ENCODE measurements at places on chromosomes 2 and 18.

DNA sequence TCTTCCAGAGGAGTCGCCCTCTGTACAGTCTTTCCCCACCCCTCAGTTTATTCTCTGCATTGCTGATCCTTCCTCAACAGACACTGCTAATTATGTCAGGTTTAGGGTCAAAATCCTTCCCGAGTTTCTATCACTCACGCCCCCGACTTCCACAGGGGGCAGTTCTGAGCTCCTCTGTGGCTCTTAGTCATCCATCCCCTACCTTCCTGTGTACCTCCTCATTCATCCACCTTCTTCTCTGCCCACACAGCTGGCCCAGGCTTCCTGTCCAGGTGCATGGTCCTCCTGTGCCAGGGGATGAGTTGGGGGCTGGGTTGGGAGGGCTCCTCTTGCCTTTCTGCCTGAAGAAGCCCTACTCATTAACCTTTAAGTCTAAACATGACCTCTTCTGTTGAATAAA is 202.9 kb downstream of the ARL4C start:
- peak; percentile 14 for DNase-seq

GRCh38 chr2:179429060-179429471 is 164.4 kb upstream of the SESTD1 start:
- no peak for DNase-seq

DNA sequence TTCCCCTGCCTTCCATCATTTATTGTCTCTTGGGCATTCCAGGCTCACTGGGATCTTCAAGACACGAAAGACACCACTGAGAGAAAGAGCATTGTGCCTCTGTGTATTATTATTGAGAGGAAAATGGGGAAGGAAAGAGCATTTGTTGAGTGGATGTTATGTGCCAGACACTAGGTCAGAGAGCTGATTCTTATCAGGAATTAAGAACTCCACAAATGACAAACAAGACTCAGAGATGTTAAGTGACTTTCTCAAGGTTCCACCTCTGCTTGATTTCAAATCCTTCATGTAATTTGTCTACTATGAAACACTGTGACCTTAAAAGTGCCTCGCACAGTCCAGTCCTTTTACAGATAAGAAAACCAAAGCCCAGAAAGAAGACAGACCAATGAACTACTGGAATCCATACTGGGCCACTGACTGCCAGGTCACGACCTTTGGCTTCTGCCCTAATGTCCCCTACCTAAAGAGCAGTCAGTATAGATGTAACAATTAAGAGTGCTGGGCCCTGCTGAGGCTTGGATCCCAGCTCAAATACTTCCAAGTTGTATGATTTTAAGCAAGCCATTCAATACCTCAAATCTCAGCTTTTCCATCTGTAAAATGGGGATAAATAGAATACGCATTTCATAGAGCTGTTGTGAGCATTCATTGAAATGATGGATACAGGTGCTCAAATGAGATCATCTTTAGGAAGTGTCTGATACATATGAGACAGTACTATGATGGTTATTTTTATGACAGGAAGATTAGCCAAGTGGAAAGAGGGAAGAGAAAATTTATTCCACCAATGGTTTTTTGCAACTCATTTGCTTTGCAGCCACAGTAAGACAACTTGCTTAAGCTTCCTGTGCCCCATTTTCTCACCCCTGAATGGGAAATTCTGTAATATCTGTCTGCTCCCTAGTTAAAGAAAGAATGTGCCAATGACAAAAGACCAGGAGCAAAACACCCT is 10.9 kb downstream of the KLF7 start:
- DNase-seq, result no peak

GRCh38 chr18:49178736-49179135 is 228.0 kb upstream of the SMAD7 start:
- peak; percentile 38 for DNase-seq

DNA sequence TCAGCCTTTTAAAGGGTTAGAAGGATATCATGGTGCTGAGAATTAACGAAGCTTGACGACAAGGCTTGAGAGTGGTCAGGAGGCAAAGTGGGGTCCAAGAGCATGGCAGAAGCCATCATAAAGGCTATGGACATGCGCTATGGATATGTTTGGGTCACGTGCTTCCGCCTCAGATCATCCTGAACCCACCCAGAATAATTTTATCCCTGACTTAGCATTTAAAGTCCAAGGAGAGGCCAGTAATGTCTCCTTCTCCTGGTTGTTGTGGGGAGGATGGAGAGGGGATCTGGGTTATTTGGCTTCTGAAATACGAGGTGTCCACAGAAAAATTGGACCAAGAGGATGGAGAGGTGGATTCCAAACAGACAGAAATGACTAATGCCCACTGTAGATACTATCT is 38.8 kb upstream of the RBMS1 start:
- DNase-seq, result no peak

GRCh38 chr2:119240311-119241204 is 16.9 kb downstream of the STEAP3 start:
- no peak for DNase-seq

DNA sequence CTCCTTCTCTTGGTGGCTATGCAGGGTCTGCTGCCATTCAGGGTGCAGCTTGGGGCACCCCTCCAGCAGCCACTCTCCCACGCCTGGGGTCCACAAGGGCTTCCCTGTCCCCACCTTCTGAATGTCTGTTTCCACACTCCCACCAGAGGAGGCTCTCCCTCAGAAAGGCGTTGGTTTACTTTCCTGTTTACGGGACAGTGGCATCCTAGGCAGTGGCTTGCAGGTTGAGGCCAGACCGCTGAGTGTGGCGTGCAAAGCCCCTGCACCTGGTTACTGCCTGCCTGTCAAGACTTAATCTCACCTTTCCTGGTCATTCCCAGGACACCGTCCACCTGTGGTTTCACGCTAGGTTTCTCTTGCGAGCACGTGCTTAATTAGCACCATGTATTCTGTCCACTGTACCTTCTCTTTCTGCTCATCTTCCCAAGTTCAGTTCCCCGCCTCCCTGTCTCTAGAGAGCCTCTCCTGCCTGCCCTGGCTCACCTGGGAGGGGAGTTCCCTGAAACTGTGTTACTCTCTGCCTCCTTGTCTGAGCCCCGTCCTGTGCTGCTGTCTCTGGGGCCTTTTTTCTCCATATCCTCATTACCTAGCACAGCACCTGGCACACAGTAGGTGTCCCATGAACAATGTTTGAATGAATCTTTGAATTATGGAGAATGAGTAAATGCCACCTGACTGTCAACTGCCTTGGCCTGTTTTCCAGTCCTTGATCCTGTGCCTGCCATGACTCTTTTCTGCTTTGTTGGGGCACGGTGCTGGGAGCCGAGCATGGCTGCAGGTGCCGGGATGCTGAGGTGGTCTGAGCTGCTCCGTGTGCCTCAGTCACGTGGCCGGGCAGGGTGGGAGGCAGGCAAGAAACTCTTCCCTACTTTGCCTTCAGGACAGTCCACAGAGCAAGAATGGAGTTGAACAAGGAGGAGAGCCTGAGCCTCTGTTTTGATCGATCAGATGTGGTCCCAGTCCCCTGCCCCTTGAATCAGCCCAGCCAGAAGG is 56.4 kb downstream of the ARHGEF4 start:
- DNase-seq, result no peak

- no peak for DNase-seq
Measured at GRCh38 chr2:123840016-123840415, 185.1 kb upstream of the CNTNAP5 start.

- DNase-seq, result no peak
Measured at GRCh38 chr2:117850015-117850414, 35.5 kb downstream of the DDX18 start.

GRCh38 chr2:239943991-239944631 is 81.0 kb downstream of the NDUFA10 start:
- no peak for DNase-seq

GRCh38 chr2:42859006-42859552 is 66.7 kb upstream of the HAAO start:
- DNase-seq, result peak; percentile 75

DNA sequence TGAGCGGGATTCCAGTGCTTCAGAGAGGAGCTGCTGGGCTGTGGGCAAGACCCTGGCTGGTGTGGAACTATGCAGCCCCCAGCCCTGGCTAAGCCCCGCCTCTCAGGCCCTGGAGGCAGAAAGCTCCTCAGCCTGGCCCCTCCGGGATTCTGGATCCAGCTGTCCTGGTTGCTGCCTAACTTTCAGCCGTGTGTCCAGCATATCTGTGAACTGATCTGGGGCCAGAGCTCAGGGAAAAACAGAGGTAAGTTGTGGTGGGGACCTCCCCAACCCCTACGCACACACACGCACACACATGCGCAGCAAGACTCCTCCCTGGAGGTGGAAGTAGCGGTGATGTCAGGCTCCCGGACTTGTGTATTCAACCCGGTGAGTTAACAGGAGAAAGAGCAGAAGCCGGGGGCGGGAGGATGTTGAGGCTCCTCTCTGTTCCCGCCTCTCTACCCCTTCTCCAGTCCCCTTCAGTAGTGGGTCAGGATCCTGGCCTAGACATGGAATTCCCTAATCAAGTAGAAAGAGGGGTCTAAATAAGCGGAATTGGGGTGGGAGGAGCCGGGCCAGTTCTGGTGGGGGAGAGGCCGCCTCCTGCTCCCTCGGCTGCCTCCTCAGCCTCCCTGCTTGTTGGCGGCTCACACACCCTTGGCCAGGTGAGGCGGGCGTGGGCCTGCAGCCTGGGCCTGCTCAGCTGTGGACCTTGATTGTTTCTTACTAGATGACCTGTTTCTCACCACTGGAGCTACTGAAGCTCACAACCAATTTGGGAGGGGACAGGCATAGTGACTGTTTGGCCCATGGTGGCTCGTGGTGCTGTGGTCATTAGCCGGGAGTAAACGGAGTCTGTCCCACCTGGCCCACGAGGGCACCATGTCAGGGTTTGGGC is 33.4 kb downstream of the SIX2 start:
- DNase-seq, result no peak

DNA sequence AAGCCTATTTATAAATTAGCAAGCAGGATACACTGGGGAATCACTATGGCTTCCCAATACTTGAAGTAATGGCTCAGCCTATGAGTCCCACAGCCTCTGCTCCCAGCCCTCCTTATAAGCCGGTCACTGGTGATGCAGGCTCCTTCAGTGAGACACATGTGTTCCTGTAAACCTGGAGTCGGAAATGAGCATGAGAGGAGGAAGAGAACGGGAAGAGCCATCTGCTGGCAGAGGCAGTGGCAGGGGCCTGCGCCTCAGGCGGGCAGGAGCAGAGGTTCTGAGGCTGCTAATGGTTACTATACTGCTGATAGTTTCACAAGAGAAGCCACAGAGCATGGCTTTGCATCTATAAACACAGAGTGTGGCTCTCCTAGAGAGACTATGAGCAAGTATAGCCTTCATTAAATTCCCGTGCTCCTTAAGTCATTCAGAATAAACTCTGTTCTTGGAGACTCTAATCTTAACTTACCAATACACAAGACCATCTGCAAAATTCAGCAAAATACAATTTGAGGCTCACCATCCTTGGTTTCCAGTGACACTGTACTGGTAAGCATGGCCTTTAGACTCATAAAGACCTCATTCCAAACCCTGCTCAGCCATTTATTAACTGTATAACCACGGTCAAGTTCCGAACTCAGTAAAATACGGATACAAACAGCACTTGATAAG is 63.3 kb downstream of the FBXO15 start:
- DNase-seq, result no peak

- peak; percentile 30 for DNase-seq
Measured at GRCh38 chr18:50853863-50854271, 25.1 kb upstream of the ME2 start.

- DNase-seq, result peak; percentile 57
Measured at GRCh38 chr2:106124905-106125549, 69.1 kb downstream of the UXS1 start.

GRCh38 chr2:149719695-149720094 is 132.1 kb upstream of the MMADHC start:
- no peak for DNase-seq

- peak; percentile 59 for DNase-seq
Measured at GRCh38 chr2:68463287-68463877, 3.7 kb downstream of the FBXO48 start.

- no peak for DNase-seq
Measured at GRCh38 chr2:238100821-238101771, 956 bp downstream of the ESPNL start.

DNA sequence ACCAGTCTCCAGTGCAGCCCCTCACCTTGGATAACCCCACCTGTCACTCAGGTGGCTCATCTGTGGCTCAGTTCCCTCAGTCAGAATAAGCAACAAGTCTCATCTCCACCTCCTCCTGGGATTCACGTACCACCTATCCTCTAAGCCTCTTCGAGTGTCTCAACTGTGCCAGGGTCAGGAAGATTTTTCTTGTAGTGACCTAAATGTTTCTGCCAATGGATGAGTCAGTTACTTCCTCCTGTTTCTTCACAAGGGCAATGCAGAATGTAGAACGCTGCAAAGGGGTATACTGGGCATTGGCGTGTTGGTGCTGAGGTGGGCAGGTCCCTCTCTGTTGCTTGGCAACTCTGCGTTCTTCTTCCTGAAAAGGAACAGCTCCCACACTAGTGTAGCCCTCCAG is 213.3 kb upstream of the CXCR4 start:
- no peak for DNase-seq

- no peak for DNase-seq
Measured at GRCh38 chr2:173968551-173968950, 3.4 kb upstream of the SP3 start.

GRCh38 chr2:73134471-73134870 is 21.7 kb upstream of the RAB11FIP5 start:
- DNase-seq, result no peak

DNA sequence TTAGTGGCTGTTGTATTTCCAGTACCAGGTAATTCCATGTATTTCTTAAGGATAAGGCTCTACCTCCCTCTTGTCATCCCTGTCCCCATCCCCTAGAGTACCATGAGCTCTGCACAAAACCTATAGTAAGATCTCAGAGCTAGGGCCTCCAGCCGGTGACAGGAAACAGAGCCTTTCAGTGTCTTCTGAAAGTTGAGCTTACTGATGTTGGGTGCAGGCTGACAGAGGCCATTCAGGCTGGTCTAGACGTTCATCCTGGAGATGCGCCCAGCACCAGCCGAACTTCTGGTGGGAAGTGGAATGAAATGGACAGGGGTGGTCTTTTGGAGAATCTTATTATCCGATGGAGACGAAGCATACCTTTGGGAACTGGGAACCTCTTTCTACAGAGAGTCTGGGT is 16.7 kb upstream of the LYPD6B start:
- DNase-seq, result no peak

DNA sequence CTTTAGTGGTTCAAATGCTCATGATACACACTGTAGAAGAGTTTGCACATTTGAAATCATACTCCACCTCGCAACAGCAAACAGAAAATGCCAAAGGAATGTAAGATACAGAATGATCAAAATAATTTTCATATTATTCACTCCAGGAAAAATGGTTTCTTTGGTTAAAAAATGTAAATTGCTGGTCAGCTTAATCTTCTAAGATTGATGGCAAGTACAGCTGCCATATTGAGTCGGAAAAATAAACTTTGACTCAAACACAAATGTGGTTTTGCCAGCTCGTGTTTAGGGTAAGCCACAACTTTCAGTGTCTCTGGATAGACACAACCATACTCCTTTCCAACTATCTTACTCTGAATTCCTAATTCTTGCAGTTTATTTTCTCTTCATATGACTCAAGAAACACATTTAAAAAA is 154.9 kb upstream of the SMIM21 start:
- DNase-seq, result no peak

Measured in Caco-2 (cell line).